Natural killer cell (primary cell): ENCODE measurements at places on chromosomes 2 and 18. TPM values are rescaled to one million over a fixed set of nuclear protein-coding genes. Genes with fewer than 3 reads are reported as not detected.

DNA sequence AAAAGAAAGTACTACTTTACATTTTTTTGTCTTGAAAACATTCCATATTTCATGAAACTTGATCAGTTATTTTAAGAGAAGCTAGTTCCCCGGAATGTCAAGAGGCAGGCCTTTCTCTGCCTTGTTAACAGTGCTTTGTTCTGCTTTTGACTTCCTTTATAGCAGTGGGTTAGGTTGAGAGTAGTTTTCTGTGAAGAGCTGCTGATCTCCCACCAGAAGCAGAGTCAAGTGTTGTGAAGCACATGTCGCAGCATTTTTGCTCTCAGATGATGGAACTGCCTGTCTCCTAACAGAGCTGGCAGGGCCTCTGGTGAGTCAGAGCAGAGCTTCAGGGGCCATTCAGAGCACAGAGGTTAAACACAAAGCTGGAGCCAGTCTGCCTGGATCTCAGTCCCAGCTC is 871.8 kb downstream of the SLC4A3 start:
- no peak for DNase-seq

DNA sequence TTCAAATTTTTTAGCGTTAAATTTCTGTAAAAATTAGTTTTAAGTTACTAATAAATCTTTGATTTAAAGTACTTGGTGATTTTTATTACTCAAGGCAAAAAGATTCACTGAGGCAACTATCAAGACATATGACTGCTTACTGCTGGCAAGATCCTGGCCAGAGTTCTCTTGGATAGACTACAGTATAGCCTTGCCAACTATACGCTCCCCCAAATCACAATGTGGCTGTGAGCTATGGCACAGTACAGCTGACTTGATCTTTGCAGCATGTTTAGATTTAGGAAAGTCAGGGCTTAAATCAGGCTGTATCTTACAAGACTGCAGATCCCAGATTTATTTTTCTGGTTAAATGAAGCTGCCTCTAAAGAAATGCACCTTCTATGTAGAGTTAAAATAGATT is 26.5 kb downstream of the MSTN start:
- DNase-seq, result no peak

- no peak for DNase-seq
Observed at GRCh38 chr2:42249887-42250286, 80.7 kb downstream of the EML4 start.

DNA sequence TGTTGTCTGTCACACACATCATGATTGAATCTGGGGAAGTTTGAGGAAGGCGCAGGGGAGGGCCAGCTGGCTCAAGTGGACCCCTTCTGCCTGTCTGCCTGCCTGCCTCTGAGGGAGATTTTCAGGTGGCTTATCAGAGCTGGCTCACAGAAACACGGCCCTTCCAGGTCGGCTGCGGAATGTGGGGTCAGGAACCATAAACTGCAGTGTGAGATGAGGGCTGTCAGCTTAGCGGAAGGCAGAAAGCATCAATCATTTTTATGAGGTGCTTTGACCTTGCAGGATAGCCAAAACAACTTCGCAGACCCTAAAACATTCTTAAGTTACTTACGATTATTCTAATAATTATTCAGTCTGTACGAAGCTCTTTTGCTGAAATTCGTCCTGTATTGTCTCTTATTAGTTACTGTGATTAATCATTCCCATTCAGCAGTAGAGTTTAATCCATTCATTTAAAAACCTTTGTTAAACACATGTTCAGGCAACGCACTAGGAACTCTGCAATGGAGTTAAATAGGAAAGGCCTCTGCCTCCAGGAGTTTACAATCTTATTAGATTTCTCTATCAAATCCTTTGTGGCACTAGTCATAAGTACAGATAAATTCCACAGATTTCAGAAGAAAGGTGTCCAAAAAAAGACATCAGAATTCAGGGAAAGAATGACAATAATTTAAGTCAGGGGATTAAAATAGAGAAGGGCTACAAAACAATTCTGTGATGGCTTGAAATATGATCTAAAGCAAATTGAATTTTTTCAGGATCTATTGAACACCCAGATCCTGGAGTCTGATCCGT is 371.6 kb downstream of the HRH4 start:
- DNase-seq, result no peak

DNA sequence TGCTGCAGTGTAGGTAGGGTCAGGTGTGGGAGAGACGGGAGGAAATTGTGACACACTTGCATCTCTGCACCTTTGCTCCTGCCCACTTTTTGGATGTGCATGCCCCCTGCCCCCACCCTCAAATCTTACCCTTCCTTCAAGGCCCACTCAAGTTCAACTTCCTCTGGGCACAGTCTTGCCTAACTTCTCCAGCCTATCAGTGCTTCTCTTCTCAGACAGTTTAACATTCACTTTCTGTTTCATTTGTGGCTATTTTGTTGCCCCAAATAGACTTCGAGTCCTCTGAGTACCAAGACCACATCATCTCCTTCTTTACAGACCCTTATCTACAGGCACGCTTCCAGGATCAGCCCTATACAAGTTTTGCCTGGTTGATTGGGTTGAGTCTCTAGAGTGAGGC is 2.7 kb downstream of the ST8SIA5 start:
- DNase-seq, result no peak

GRCh38 chr2:4130651-4131050 is 427.3 kb downstream of the DCDC2C start:
- DNase-seq, result no peak

GRCh38 chr2:216700088-216700567 is 4.8 kb upstream of the IGFBP5 start:
- no peak for DNase-seq

- no peak for DNase-seq
Observed at GRCh38 chr2:108553209-108553919, 19.1 kb downstream of the LIMS1 start.

Gene RNF144A
- total RNA-seq, result 19.0 TPM

Gene KCNE4
- not detected for total RNA-seq

Gene CROCC2
- not detected for total RNA-seq

Gene ENOSF1
- total RNA-seq, result 51.5 TPM

Gene PFN4
- not detected for total RNA-seq

Gene GPR55
- 0.09 TPM for total RNA-seq

Gene EIF4E2
- 67.6 TPM for total RNA-seq

Gene KCNIP3
- 0.52 TPM for total RNA-seq
